Foreskin keratinocyte (primary cell): ENCODE measurements at places on chromosomes 6 and 20. TPM values are rescaled to one million over a fixed set of nuclear protein-coding genes. Genes with fewer than 3 reads are reported as not detected.

Gene WFDC12
- total RNA-seq, result 0.18 and 0.61 TPM in 2 replicates

Gene PACSIN1
- total RNA-seq, result 0.07 TPM in 1 of 2 replicates, not detected in the other

- DNase-seq, result no peak
Observed at GRCh38 chr6:6218759-6219085, 101.7 kb downstream of the F13A1 start.

DNA sequence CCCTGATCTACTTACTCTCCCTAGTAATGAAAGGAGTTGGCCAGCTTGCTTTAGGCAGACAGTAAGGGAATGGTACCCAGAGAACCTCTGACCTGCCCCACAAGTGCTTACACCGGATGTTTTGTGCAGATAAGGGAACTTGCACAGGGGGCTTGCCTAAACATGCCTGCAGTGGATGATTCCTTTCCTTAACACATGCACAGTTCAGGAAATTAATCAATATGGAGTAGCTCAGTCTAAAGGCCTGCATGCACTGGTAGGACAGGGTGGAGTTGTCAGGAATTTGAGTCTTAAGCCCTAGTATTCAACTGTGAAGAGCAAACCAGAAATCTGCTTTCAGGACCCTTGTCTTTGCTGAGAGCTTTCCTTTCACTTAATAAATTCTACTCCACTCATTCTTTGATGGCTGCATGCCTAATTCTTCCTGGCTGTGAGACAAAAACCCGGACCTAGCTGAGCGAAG, 3.9 kb upstream of the TRIM38 start:
- peak; percentile 51 for DNase-seq

- DNase-seq, result peak; percentile 93
Observed at GRCh38 chr6:225121-225721, 67.1 kb upstream of the DUSP22 start.

DNA sequence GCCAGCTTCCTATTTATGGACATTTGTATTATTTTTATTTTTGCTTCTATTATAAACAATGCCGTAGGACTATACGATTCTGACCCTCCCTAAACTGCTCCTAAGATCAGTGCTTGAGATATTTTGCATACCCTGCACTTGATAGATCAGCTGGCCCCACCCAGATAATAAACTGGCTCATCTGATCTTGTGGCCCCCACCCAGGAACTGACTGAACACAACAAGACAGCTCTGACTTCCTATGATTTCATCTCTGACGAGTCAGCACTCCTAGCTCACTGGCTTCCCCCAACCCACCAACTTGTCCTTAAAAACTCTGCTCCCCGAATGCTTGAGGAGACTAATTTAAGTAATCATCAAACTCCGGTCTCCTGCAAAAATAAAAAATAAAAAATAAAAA, 34.9 kb upstream of the TFAP2A start:
- peak; percentile 60 for DNase-seq
